LHCN-M2 (cell line): ENCODE measurements at places on chromosomes 4 and X.

- no peak for DNase-seq
Measured at GRCh38 chr4:4539481-4539880, 2.4 kb downstream of the STX18 start.

- no peak for DNase-seq
Measured at GRCh38 chr4:15295421-15296162, 132.2 kb upstream of the C1QTNF7 start.

GRCh38 chr4:106201373-106201772, 114.6 kb downstream of the TBCK start:
- DNase-seq: peak; percentile 26

DNA sequence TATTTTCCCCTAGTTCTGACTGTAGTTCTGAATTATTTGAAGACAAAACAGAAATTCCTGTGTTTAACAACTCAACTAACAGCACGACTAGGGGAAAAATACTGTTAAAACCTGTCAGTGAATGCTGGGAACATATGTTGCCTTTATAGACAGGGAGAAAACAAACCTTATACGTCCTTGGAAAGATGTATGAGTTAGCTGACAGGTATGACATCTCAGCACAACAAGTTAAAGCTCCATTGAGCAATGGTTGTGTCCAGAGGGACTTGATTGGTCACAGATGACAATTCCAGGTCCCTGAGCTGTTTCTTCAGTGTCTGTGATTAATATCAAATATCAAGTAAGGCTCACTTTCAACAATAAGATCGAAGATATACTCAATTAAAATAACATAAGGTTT, 58.2 kb upstream of the DDIT4L start:
- DNase-seq: no peak

DNA sequence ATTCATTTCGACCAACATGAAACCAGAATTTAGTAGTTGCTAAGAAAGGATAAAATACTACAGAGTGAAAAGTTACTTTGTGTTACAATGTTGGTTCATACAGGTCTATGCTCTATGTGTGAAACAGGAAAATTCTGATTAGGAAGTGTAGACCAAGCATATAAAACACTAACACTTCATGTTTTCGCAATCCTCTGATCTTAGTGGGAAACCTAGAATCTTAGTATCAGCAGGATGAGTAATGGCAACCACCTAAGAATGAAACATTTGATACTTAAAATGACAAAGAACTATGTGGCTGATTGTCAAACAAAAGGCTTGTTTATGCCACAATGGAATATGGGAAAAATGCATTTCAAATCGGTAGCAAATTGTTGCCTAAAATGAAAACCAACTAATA, 116.1 kb downstream of the AMMECR1 start:
- peak; percentile 44 for DNase-seq

GRCh38 chrX:131821945-131822622, 201.0 kb upstream of the STK26 start:
- no peak for DNase-seq
